ENCODE measurements at places on chromosomes 4 and X.

GRCh38 chrX:103343105-103343504 is 13.1 kb downstream of the TCEAL7 start:
- peak; percentile 64 for DNase-seq

DNA sequence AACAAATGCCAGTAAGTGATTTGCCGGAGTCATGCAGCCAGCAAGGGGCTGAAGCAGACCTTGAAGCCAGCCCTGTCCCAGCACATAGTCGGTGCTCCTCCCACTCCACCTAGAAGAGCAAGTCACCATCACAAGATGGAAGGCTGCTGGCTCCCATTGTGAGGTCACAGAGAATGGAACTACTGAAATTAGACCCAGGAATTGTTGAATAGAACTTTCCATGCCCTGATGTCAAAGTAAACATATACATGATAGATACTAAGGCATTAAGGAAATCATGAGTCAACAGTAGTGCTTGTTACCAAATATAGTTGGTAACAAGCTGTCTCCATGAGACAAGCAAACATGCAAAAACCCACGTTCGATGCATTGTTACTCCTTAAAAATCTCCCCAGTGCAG is 177.1 kb upstream of the MID1 start:
- DNase-seq, result peak; percentile 4

- DNase-seq, result no peak
These were observed 8.4 kb upstream of the TRIML2 start for GRCh38 chr4:188117631-188118324.

DNA sequence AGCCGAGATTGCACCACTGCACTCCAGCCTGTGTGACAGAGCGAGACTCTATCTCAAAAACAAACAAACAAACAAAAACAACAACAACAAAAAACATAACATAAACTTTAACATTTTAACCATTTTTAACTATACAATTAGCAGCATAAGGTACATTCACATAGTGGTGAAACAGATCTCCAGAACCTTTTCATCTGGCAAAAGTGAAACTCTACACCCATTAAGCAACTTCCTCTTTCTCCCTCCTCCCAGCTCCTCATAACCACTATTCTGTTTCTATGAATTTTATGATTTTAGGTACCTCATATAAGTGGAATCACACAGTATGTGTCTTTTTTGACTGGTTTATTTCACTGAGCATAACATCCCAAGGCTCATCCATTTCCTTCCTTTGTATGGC is 103.6 kb downstream of the FAM13A start:
- DNase-seq, result no peak

DNA sequence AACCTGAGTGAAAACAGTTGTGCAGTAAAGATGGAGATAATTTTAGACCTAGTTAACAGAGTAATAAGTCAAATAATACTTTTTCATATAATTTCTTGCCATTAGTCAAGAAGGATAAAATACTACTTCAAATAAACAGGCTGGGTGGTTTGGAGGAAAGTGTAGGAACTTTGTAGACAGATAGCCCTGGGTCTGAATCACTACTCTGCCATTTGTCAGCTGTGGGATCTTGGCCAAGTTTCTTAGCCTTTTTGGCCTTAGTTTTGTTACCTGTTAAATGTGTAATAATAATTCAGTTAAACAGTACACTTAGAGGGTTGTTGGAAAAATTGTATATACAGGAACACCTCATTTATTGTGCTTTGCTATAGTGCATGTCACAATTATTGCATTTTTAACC is 163.7 kb downstream of the NPNT start:
- no peak for DNase-seq

- no peak for DNase-seq
These were observed 184.5 kb downstream of the SH3KBP1 start for GRCh38 chrX:19702856-19703255.

DNA sequence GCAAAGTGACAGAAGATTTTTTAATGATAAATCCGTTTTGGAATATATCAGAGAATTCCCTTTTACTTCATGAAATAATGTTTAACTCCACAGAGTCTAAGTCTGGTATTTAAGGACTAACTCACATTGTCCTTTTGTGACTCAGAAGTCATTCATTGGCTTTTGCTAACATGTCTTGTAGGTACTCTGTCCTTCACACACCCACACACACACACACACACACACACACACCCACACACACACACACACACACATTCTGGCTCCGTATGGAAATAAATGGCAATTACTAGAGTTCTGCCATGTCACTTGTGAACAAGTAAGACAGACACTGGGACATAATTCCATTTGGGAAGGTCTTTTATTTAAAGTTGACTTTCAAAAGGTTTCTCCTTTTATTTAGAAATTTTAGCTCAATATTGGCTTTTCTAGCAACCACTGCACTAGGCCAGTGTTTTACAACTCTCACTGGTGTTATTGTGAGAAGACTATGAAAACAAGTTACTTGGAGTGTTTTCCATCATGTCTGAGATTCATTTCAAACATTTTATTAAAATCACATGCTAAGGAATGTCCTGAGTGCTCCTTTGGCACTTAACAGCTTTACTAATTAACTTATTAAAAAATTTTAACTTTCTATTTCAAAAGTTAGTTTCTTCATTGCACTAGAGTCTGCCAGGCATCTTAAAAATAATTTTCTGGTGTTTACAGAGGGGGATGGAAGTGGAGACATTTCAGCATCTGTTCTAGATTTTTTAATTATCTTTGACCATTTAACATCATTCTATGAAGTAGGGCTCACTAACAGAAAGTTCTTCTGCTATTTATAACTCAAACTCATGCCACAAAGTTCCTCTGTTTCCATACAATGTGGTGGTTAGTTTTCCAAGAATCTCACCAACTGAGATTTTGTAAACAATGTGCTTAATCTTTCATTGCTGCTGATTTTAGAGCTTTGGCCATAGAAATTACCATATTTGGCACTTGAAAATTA is 240.3 kb upstream of the GPC4 start:
- no peak for DNase-seq

DNA sequence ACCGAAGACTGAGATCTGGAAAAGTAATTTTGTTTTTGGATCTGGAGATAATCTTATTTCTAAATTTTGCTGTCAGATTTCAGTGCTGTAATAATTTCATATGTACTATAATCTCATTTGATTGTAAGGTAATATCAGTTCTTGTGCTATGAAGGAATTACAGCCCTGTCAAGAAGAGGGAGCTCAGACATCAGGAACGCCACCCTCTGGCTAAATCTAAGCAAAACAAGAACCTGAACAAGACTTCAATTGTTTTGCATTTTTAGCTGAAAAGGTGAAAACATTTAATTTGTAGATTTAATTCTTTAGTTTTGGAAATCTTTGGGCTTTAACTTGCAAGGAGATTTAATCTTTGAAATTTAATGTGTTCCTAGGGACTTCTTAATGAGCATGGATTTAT is 525.4 kb upstream of the HS3ST1 start:
- peak; percentile 79 for DNase-seq

DNA sequence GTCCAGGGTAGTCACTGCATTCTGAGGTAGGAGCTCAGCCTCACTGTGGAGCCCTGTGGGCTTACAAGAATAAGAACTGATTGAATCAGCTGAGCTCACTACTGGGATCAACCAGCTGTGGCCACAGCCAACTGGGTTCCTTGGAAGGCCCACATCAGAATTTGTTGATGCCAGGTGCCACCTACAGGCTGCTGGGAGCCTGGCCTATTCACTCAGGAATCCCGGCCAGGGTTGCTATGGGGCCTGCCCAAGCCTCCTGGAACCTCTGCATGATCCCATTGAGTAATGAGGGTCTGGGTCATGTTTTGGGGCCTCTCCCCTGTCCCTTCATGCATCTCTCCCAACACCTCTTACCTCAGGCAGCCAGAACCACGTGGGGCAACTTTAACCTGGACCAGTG is 53.9 kb upstream of the KIAA1210 start:
- no peak for DNase-seq

- no peak for DNase-seq
These were observed 7.2 kb upstream of the PUDP start for GRCh38 chrX:7155163-7155562.

- no peak for DNase-seq
These were observed 288.5 kb upstream of the ARSJ start for GRCh38 chr4:114267976-114268375.

DNA sequence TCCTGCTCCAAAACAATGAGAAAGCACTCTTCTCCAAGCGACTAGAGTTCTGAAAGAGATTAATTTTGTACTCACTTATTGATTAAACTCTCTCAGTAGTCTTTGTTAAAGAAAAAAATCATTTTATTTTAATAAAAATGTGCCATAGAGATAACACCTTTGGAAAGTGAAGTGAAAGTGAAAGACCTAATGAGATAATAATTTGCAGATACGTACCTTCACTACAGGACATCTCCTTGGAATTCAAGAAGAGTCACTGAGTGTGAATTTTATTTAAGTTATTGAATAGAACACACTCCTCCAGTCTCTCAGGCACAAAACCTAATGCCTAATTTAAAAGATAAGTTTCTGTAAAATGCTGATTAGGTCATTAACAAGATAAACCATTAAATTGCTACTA is 1070.6 kb upstream of the GRID2 start:
- DNase-seq, result no peak

- DNase-seq, result no peak
These were observed 24.8 kb upstream of the CYBB start for GRCh38 chrX:37755025-37755424.

DNA sequence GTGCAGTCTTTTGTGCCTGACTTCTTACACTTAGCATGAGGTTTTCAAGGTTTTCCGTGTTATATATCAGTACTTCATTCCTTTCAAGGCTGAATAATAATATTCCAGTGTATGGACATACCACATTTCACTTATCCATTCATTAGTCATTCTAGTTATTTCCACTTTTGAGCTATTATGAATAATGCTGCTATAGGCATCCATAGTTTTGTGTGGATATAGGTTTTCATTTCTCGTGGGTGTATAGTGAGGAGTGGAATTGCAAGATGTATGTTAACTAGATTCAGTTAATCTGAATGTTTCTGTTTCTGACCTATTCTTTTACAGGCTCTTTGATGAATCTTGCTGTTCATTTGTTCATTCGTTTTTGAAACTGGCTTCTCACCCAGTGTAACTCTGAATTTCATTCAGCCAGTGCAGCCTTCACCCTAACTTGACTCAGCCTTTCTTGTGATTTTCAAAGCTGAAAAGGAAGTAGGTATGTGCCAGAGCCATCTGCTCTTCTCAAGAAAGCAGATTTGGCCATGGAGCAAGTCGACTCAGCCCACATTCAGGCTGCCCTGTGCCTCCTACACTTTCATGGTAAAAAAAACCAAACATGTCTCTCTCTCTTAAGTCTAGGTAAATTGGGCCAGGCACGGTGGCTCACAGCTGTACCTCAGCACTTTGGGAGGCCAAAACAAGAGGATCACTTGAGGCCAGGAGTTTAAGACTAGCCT is 56.3 kb upstream of the NOCT start:
- DNase-seq, result no peak

GRCh38 chrX:64338296-64338695 is 57.0 kb downstream of the MTMR8 start:
- no peak for DNase-seq

DNA sequence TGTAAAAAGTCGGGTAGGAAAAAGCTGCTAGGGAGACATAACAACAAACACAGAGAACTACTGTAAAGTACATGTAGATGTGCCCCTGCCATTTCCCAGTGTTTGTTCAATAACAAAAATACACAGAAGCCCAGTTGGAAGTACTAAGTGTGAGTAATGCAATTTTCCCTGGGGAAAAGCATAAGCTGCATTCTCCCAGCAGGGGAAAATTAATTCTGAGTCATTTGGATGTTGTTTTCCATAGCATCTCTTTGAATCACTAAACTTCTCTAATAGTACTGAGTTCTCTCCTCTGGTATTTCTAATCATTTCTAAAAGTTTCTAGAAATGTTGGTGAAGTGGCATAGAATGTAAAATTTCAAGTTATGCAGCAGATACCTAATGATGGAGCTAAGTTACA is 1114.9 kb downstream of the C4orf33 start:
- peak; percentile 56 for DNase-seq

DNA sequence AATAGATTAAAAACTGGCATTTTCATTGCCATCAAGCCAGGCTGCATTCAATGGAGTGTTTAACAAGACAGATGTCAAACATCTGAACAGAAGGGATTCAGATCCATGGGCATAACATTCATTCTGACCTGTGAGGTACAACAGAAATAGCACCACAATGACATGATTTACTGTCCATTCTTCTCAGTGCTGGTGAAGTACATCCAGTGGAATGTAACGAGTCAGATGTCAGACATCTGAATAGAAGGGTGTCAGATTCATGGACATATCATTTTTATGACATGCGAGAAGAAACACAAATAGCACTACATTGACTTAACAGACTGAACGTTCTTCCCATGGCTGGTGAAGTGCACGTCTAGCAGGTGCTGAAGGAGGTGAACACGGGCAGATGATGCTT is 186.4 kb downstream of the PPP4R3C start:
- peak; percentile 29 for DNase-seq

DNA sequence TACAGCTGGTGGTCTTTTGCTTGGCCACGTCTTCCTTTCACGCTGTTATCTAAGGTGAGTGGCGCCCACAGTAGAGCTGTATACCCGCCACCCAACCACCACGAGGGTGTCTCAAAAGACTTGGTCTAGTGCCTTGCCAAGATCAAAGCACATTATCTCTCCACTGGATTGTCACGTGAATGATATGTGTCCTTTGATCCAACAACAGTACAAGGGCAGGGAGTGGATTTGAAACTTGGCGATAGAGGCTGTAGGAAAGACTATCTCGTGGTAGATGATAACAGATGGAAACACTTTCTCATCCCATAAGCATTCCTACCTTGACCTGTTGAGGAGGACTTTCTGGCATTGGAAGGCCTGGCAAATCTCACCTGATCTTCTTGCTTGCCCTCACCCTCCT is 37.7 kb upstream of the BCLAF3 start:
- DNase-seq, result no peak

GRCh38 chrX:78513971-78514738 is 145.0 kb downstream of the RTL3 start:
- DNase-seq, result no peak

DNA sequence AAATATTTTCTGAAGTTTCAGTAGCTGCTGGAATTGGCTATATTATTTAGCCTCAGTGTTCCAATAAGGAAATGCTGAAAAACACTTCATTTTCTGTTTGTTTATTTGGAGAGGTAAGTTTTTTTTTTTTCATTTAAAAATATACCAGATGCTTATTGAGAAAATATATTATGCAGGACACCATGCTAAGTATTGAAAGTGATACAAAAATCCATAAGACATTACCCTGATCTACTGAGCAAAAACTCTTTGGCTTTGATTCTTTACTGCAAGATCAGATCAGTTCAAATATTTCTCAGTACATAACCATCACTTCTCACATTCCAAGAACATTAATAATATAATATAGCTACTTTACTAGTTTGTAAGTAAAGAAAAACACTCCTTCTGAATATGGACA is 123.4 kb upstream of the PACRGL start:
- no peak for DNase-seq

GRCh38 chr4:165345666-165346417 is 18.4 kb downstream of the MSMO1 start:
- DNase-seq, result no peak

GRCh38 chrX:131262738-131263679 is 26.1 kb downstream of the IGSF1 start:
- peak; percentile 1 for DNase-seq

GRCh38 chr4:6388713-6389112 is 83.7 kb downstream of the PPP2R2C start:
- DNase-seq, result no peak

All from endothelial cell of umbilical vein (primary cell).